Aorta (tissue), 5 donors: ENCODE measurements at places on chromosomes 4 and X.

DNA sequence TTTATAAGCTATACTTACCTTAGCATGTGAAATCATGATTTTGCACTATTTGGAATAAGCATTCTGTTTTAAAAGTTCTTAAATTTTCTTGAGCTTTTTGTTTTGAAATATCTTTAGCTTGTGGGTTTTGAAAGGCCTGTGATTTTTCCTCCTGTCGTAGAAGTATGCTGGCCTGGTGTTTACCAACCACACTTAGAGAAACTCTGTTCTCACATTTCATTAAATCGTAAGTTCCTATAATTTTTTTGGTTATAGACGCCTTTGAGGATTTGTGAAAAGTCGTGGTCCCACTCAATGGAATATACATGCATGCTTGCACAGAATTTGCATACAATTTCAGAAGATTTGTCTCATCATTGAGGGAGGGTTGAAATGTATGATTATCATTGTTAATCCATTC lies 63.6 kb downstream of the PDLIM5 start:
- DNase-seq: no peak

DNA sequence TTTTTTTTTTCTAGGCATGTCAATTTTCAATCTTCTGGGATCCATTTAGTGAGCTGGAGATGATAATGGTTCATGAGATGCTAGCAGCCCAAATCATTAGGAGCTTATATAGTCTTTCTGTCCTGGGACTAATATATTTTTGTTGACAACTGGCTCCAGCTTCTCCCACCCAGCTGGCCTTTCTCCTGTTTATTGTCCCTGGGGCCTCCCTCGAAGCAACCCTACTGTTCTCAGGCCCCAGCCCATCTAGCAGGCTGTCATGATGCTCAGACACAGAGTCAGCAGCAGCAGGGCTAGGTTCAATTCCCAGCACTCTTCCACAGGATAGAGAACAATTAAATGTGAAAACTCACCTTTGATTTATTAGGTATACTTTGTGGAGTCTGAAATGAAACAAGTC lies 127.6 kb upstream of the MID1 start:
- DNase-seq: no peak

- DNase-seq: no peak
Measured at GRCh38 chrX:136376713-136377112, 76.0 kb downstream of the ADGRG4 start.

GRCh38 chr4:44320833-44321232 lies 127.8 kb downstream of the KCTD8 start:
- no peak for DNase-seq

DNA sequence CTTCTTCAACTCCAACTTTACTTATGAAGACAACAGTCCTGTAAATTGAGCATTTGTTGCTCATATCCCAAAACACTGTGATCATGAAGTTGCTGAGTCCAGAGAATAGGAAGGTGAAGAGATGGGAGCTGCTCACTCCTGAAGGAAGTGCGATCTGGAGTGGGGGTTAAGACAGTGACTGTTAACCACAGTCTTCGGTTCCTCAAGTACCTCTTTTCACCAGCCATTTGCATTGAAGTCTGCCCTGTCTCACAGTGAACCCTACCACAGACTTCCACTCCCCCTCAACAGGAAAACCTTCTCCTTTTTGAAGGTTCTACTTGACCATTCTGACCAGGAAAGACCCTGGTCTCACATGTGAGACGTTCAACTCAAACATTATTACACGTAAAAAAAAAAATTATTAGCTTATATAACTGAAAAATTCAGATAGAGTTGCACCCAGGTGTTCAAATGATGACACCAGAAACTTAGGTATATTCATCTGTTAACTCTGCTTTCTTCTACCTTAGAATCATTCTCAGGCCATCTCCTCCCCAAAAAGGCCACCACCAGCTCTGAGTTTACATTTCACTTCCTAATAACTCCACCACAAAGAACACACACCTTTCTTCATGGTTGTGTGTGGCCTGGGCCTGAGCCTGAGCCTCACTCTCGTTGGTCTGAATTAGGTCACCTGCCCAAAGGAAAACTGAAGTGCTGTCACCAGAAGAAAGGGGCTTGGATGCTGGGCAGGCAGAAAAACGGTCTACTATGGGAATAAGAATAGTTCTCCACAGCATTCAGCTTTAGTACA lies 199.2 kb downstream of the DCTD start:
- DNase-seq: no peak

GRCh38 chrX:29447867-29448266 lies 767.5 kb upstream of the MAGEB2 start:
- no peak for DNase-seq

- no peak for DNase-seq
Measured at GRCh38 chr4:156725257-156725656, 246.3 kb downstream of the PDGFC start.

GRCh38 chr4:7687796-7688195 lies 251.9 kb downstream of the AFAP1 start:
- DNase-seq: no peak

- peak; percentile 75 for DNase-seq
Measured at GRCh38 chrX:139930916-139931645, 1.8 kb downstream of the ATP11C start.

DNA sequence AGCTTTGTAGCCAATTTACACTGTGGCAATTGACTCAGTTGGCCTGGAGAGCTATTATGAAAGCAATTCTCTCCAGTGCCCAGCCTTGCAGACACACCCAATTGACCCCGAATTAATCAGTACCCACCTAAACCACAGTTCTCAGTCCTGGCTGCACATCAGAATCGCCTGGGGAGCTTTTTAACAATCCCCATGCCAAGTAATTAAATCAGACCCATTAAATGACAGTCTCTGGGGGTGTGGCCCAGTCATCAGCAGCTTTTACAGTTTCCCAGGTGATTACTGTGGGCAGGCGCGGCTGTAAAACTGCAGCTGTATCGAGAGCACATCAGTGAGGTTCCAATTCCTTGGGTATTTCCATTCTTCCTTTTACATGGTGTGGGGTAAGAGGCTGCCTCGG lies 460.9 kb upstream of the FAT1 start:
- DNase-seq: no peak

- peak; percentile 94 for DNase-seq
Measured at GRCh38 chr4:183876268-183876934, 28.7 kb upstream of the STOX2 start.

DNA sequence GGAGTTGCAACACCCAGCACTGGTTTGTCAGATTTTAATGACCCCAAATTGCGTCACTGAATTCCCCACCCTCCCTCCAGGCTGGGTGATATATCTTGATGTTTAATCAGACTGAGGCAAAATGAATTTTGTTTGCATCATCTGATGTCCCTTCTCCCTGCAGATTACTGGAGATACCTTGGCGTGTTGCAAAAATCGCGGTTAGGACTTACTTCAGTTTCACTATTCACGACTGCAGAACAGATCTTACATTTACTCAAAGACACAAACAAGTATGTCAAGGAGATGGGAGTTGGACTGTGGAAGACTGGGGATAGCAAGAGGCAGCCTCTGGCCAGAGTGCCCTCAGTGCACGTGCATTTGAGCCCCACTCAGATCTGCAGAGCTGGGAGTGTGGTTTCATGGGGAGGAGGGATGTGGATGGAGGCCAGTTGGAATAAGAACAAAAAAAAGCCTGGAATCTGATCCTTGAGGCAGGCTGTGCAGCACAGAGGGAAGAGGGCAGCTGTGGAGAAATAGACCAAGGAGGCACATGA lies 92.2 kb upstream of the MTM1 start:
- DNase-seq: no peak
